ENCODE measurements at places on chromosomes 5 and 9.

DNA sequence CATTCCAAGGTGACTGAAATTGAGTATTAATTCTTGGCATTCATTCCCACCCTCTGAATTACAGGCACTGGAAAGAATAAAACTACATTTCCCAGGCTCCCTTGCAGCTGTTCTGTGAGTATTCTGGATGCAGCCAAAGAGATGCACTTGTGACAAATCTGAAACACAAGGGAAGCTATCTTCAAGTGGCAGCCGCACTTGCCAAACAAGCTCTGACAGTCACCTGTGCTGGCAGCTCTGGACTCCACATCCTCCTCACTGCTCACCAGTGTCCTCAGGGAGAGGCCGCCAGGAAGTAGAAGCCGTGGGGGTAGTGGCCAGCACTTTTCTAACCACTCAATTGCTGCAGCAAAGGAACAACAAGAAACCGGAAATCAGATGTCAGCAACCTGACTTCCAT lies 275.0 kb downstream of the NR2F1-AS1 start:
- no peak for DNase-seq

- no peak for DNase-seq
Measured at GRCh38 chr5:93715761-93716160, 25.6 kb downstream of the POU5F2 start.

DNA sequence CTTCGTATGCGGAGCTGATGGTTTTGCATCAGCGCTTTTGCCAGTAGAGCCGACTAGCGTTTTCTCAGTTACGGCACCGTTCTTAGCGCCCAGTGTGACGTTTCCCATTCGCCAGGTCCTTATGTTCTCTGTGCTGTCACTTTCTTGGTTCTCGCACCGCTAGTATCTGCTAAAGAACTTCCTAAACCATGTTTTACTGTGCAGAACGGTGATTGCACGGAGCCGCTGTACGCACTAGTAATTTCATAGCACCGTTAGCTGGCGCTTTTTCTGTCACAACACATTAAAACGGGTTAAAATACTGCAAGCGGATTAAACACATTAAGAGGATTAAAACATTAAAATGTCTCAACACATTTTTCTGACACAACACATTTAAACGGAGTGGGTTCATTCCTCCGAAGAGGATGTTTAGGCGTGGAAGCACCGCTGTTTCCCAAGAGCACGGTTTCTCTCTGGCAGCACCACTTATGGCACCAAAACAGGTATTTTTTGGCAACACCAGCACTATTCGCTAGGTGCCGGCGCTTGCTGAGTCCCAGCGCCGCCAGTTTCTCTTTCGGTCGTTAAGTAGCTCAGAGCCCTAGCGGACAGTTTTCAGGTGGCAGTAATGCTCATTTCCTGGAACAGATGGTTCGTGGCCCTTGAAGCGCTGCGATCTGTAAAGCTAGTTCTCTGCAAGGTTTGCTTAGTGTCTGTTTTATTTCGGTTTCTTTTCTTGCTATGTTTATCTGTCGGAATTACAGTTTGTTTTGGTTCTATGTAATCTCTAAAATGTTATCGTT lies 20.3 kb downstream of the ANXA2R start:
- peak; percentile 86 for DNase-seq

DNA sequence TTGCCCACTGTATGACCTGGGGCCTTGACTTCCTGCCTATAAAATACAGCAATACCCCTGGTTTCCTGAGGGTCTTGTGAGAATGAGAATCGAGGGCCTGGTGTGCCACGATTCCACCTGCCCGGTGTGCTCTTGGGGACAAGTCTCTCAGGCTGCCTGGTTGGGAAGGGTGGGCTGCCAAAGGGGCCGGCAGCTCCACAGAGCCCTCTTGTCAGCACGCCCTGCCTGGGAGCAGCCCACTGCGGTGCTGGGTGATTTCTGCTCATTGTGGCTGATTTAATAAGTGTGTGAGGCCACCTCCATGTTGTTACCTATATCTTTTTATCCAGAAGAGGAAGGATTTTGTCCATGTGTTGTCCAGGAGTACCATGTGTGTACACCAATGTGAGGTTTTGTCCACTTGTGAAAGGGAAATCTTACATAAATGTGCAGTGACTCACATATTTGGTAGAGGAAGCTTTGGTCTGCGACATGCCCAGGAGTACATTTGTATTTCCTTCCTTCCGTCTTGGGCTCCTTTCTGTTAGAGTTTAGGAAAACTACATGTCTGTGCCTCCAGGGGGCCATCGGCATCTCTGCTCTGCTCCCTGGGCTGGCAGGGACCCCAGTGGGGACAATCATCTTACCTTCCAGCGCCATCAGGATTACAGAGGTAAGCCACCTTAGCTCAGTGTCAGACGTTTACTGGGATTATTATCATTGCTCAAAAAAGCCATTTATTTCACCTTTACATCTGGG lies 108.6 kb downstream of the PHF2 start:
- no peak for DNase-seq

DNA sequence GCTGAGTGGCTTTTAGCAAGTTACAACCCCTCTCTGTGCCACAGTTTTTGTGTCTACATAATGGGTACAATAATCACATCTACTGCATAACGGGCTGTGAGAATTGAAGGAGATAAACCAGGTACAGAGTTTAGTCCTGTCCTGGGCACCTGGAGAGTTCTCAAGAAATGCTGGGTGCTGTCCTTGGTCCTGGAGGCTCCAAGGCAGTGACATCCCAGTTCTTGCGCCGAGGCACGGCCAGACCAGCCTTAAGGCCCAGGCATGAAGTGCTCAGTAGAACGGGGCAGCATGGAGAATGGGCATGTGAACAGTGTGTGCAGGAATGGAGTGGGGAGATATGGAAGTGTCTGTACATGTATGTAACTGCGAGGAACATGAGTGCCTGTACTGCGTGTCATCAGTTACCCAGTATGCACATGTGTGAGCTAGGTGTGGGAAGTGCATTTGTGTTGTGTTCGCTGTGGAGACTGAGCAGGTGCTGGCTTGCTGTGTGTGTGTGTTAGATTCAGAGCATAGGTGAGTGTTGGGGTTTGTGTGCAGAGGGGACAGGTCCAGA lies 6.3 kb upstream of the UNC5A start:
- DNase-seq: no peak

GRCh38 chr5:119022017-119022745 lies 33.8 kb upstream of the DTWD2 start:
- DNase-seq: no peak

DNA sequence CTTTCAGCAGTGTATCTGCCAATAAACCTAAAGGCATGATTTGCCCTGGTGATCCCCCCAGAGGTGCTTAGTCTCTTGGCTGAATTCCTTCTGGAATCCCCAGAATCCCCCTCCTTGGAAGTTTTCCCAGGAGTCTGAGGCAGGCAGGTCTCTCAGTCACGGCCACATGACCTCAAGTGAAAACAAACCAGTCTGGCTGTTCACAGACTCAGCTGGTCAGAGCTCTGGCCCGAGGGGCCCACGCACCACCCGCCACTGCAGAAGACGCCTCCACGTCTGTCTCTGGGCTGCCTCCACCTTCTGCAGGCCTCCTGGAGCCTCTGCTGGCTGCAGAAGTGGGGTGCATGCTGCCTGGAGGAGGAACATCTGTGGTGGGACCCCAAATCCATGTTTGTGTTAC lies 52.5 kb downstream of the HRH2 start:
- DNase-seq: no peak

DNA sequence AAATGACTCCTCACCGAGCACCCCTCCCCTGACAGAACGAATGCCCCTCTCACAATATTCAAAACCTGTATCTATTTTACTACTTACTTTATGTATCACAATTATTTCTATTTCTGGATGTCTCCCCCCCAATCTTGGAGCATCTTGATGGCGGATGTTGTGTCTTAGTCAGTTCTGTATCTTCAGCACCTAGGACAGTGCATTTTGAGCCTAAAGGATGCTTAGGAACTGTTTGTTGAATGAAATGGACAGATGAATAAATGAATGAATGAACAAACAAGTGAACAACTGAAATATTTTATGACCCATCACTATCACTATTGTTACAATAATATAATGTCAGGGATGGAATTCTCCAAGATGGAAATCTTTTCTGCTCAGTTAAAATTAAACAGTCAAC lies 295.7 kb downstream of the DNAH5 start:
- DNase-seq: no peak

DNA sequence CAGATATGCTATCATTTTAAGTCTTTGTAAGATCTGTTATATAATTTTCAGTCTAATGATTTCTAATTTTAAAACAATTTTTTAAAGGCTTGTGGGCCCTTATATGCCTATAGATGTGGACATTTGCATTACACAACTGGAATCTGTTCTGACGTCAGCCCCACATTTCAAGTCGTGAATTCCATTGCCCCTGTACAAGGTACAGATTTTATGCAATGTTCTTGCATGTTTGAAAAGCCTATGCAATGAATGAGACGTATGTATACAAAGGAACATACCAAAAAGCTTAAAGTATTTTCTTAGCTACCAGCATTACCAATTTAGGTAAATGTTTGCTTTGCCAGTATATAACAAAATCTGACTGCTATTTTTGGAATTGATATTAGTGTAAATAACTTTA lies 77.2 kb downstream of the ITGA1 start:
- DNase-seq: no peak

- DNase-seq: no peak
Measured at GRCh38 chr5:33092719-33093118, 348.0 kb upstream of the TARS1 start.

GRCh38 chr5:113680534-113680933 lies 167.0 kb downstream of the YTHDC2 start:
- DNase-seq: no peak

DNA sequence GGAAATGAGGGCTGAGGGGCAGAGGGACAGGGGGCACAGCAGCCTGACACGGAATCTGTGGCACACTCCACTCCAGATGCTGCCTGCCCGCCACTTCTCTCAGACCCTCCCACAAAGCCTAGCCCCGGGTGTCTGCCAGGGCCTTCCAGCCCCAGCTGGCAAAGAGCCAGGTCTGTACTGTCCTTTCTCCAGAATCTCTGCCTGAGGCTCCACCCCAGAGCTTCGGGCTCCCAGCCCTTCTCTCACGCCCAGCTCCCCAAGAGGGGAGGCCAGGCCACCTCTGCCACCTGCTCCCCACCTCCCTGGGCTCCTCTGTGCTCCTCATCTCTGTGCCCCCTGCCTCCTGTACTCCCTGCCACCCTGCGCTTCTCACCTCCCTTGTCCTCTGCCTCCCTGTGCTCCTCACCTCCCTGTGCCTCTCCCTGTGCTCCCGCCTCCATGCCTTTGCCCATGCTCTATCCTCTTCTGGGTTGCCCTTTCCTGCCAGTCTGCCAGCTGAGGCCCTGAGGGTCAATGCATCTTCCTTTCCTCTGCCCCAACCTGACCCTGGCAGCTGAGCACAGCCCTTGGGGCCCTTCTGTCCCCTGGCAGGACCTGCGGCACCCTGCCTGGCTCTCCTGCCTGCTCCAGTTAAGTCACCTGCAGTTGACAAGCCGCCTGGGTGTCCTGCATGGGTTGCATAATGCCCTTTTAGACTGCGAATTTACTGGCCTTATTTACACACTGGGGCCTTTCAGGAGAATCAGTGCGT lies 36.4 kb downstream of the RASGEF1C start:
- no peak for DNase-seq

- DNase-seq: no peak
Measured at GRCh38 chr9:112831281-112831851, 59.3 kb downstream of the SLC46A2 start.

GRCh38 chr9:137916540-137916939 lies 39.0 kb downstream of the CACNA1B start:
- no peak for DNase-seq

- no peak for DNase-seq
Measured at GRCh38 chr9:132985489-132985888, 7.0 kb downstream of the GFI1B start.

DNA sequence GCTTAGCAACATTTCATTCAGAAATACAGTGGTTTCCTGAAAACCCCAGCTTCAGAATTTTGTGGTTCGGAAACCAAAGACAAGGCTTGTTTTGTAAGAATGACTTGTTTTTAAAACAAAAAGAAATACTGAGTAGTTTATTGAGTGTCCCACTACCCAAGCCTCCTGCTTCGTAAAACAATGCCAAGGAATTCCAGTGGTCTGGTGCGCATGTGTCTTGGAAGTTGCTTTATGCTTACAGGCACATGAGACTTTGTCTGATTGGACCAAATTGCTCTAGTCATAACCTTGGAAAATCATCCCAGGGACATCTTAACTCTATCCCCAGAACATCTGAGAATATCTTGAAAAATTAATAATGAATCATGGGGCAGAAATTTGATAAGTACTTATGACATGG lies 77.1 kb upstream of the FST start:
- DNase-seq: no peak

- no peak for DNase-seq
Measured at GRCh38 chr9:77764894-77765780, 117.0 kb upstream of the GNA14 start.

All from stimulated activated CD4-positive, alpha-beta T cell treated with anti-CD3 and anti-CD28 coated beads, Interleukin-1b, Interleukin-23, amount 100 ng/mL, for 48 hours (primary cell).